ENCODE measurements at places on chromosomes 16 and 17.

- no peak for DNase-seq
Measured at GRCh38 chr16:77745972-77746371, 23.7 kb downstream of the NUDT7 start.

DNA sequence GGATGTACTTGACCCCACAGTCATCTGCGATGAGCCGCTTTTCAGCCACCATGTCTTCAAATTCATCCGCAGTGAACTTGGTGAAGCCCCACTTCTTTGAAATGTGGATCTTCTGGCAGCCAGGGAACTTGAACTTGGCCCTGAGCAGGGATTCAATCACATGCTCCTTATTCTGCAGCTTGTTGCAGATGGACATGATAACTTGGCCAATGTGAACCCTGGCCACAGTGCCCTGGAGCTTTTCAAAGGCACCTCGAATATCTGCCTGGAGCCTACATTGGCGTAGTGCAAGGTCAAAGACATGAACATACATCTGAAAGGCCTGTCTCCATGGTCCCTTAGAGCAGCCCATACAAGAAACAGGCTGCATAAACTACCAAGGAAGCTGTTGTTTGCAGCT is 1.8 kb upstream of the TENT4B start:
- no peak for DNase-seq

DNA sequence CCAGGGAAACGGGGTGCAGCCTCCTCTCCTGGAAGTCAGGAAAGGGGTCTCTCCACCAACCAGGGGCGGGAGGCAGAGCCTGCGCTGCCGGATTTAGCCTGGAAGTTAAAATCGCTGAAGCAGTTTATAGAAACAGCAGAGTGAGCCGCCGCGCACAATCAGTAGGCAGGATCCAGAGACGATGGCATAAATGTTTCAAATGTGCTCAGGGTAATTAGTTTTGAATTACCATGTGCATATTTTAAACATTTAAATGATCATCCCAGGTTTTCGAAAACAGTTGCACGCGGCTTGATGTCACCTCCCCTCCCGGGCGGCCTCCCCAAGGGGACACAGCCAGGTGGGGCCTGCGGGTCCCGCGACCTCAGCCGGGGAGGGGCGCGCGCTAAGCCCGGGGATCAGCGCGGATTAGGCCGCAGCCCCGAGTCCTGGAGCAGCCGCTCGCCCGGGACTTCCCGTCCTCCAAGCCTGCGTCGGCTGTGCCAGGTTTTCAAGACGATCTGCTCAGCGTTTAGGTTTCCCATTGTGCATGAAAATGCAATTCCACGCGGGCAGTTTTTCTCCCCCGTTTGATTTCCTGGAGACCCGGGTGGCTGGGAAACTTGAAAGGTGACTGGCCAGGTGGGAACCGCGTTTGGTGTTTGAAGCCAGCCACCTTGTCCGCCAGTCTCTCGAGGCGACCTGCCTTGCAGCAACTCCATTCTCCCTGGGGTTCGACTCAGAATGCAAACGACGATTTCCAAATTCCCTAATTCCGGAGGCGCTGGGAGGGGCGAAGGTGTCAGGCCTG is 78.3 kb downstream of the RPA1 start:
- no peak for DNase-seq

GRCh38 chr17:82380860-82381702 is 9.5 kb downstream of the UTS2R start:
- peak; percentile 46 for DNase-seq

- no peak for DNase-seq
Measured at GRCh38 chr17:69884846-69885245, 190.2 kb upstream of the KCNJ16 start.

DNA sequence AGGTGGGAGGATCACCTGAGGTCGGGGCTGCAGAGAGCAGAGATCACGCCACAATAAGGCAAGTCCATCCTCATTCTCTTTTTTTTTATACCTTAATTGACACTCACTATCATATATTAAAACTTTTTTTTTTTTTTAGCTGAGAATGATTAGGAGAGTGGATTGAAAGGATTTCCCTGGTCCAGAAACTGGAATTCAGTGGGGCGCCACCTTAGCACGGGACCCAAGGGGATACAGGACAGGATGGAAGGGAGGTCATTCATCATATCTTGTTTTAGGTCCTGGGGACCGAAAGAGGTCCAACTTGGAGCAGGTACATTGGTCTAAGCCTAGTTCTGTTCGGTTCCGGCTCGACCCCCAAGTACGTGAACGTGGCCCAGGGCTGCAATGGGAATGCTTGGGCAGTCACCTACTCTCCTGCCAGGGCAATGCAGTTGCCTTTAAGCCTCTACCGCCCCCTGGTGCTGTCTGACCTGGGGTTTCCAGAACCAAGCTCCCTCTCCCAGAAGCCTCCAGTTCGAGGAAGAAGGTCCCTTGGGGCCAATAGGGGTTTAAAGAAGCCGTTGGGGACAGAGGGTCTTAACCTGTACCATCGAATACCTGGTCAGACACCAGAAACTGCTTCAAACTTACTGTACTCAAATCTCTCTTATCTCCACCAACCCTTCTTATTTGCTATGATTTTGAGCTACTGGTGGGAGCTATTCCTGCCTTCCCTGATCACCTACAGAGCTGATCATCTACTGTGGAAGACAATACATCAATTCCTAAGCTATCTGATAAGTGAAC is 19.9 kb upstream of the GPATCH8 start:
- DNase-seq = no peak

DNA sequence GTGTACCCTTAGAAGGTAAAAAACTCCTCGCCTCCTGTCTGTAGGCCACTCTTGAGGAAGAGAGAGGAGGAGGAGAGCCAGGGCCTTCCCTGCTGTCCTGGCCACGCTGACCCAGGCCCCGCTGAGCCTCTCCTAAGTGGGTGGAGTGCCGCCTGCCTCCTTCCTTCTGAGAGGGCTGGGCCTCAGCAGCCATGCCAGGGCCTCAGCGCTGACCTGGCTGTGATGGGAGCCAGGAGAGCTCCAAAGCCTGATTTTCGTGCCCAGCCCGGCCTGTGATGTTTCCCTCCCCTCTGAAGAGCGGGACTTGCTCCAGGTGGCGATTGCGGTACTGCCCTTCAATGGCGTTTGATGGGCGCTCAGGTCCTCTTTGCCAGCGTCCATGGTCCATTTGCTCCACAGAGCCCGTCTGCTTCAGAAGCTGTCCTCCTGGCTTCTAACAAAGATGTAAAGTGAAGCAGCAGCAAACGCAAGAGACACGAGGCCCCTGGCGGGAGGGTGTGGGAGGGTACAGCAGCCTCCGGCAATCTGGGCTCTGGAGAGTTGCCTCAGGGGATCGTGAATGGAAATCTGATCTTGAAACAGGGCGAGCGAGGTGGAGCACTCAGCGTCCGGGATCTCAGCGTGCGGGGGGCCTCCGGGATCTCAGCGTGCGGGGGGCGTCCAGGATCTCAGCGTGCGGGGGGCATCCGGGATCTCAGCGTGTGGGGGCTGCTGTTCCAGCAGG is 93.5 kb downstream of the NPIPB11 start:
- DNase-seq = peak; percentile 39

DNA sequence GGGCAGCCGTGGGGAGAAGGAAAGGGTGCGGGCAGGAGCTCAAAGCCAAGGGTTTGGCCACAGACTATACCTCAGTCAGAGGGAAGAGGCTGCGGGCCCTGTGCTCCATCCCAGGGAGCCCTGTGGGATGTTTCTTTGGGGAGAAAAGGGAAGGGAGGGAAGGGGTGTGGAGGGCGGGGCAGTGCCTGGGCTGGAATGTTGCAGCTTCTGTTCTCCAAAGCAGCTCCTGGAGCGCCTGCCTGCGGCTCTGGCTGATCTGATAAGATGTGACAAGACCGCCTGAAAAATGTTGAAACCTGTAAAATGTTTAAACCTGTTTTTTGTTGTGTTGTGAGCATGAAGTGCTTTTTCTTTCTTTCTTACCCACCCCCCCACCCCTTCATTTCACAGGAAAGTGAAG is 32.8 kb downstream of the WNT3 start:
- no peak for DNase-seq

GRCh38 chr16:82187829-82188228 is 17.8 kb upstream of the MPHOSPH6 start:
- DNase-seq = no peak

- no peak for DNase-seq
Measured at GRCh38 chr17:33989361-33990148, 265.5 kb upstream of the CCL2 start.

DNA sequence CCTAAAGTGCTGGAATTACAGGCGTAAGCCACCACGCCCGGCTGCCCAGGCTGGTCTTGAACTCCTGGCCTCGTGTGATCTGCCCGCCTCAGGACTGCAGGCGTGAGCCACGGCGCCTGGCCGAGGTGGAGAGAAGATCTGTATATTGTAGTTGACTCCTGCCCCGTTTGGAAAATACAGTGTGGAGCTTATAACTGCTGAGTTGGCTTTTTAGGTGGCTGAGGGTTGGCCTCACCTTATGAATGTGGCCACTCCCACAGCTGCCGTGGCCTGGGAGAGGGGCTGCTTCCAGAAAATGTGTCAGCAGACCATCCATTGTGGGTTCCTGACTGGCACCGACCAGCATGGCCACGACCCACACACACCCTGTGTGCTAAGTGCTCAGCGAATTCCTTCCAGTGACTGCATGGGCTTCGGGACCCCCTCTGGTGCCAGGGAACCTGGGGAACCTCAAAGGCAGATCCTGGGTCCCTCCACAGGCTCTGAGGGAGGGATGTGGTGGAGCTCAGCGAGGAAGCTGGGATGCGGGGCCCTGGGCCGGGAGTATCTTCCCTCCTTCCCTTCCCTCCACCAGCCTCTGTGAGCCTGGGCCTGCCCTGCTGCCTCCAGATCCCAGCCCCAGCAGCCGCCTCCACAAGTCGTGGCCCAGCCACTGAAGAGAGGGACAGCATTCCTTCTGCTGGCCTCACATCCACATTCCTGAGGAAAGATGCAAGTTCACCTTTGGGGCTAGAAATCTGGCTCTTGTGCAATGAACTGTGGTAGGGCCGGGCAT is 10.9 kb upstream of the RAB11FIP3 start:
- DNase-seq = no peak

- no peak for DNase-seq
Measured at GRCh38 chr16:529012-529575, 1.6 kb downstream of the CAPN15 start.

GRCh38 chr16:89904606-89905510 is 13.8 kb upstream of the MC1R start:
- DNase-seq = no peak

- DNase-seq = no peak
Measured at GRCh38 chr17:2338315-2338657, 985 bp downstream of the SGSM2 start.

DNA sequence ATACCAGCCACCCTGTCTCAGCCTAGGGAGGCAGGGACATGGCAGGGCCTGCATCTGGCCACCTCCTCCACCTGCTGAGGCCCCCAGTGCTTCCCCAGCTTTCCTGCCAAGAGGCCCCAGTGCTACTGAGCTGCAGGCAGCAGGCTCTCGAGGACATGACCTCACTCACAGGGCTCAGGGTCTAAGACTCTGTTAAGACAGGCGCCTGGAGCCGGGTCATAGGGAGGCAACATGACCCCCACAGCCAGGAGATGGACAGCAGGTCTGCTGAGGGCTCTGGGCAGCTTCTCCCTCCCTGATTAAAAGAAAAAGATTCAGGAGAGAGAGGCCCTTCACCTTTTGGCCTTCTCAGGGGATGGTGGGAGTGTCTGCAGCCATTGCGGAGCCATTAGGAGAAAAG is 23.2 kb upstream of the FASN start:
- DNase-seq = no peak

- no peak for DNase-seq
Measured at GRCh38 chr16:65895906-65896305, 470.6 kb upstream of the CDH5 start.

- peak; percentile 41 for DNase-seq
Measured at GRCh38 chr17:73510981-73511718, 133.1 kb downstream of the SDK2 start.

DNA sequence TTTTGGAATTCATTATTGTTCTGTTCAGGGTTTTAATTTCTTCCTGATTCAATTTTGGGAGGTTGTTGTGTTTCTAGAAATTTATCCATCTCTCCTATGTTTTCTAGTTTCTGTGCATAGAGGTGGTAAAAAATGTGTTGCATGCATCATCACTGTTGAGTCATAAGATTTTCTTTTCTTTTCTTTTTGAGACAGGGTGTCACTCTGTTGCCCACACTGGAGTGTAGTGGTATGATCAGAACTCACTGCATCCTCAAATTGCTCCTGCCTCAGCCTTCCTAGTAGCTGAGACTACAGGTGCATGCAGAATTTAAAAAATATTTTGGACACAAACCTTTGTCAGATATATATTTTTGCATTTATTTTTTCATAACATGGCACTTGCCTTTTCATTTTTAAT is 184.8 kb downstream of the BCAS3 start:
- no peak for DNase-seq

GRCh38 chr16:21277045-21277926 is 804 bp downstream of the CRYM start:
- DNase-seq = no peak

GRCh38 chr17:80833952-80834892 is 157.4 kb upstream of the CHMP6 start:
- DNase-seq = no peak

DNA sequence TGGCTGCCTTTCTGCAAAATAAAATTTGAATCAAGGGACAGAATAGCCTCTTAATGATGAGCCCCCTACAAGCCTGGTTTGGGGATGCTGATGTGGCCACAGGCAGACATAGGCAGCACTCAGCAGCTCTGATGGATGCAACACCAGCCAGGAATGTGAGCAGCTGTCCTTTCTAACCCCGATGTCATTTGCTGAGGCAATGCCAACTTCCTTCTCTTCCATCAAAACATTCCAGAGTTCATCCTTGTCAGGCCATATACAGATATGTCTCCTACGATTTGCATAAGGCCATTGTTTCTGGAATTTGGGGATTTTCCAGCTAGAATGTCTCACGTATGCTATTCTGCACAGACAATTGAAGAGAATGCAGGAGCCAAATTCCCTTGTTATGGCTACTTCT is 52.1 kb upstream of the MYOCD start:
- DNase-seq = no peak

DNA sequence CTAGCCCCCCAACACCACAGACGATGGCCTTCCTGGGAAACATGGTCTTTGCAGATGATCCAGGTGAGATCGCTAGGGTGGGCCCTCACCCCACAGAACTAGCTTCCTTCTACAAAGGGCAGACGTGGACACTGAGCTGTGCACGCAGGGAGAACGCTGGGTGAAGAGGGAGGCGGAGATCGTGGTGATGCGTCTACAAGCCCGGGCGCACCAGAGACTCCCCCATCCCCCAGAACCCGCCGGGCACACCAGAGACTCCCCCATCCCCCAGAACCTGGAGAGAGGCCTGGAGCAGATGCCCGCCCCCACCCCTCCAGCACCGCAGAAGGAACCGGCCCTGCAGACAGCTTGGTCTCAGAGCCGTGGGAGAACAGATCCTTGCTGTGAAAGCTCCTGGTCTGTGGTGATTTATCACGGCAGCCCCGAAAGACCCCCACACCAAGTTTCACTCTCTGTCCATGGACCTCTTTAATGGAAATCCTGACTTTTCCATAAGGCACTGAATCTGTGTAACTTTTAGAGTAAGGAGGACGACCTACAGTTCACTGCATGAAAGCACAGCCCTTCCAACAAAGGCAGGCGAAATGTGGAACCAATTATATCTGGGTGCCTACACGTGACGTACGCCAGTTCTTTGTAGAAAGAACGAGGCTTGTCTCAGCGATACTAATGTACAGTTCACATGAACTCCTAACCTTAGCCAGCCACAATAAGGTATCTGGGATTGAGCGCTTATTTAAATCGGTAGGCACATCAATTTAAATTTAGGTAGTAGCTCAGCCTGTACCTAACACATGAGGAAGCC is 88.5 kb downstream of the ANKRD11 start:
- DNase-seq = no peak

- DNase-seq = peak; percentile 67
Measured at GRCh38 chr17:80832888-80833583, 158.6 kb upstream of the CHMP6 start.

GRCh38 chr17:73139296-73139695 is 25.5 kb upstream of the SSTR2 start:
- no peak for DNase-seq
